Endothelial cell (in vitro differentiated cells): ENCODE measurements at places on chromosomes 13 and 19.

DNA sequence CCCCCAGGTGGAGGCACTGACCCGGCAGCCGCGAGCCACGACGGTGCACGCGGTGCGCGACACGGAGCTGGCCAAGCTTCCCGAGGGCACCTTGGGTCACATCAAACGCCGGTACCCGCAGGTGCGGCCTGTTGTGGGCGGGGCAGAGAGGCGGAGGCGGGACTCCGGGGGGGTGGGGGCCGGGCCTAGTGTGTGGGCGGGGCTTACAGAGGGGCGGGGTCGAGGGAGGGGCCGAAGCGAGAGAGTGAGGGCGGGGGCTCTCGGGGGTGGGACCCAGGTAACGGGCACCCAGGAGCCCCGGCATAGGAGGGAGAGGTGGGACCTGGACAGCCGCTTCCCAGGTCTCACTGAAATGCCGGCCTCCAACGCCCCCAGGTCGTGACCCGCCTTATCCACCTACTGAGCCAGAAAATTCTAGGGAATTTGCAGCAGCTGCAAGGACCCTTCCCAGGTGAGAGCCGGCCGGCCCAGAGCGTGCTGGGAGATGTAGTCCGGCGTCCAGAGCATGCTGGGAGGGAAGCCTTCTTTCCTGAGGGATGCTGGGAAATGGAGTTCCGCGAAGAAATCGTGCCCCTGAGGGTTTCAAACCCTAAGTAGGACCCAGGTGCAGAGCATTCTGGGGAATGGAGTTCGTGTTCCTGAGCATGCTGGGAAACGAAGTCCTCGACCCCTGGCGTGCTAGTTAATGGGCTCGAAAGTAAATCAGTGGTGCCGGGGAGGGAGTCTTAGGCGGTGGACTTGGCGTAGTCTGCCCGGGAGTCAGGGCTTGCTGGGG, 15.7 kb downstream of the PNPLA6 start:
- H3K36me3 ChIP-seq, result peaks cover 13% of the 10 kb centered on the region
- H3K27me3 ChIP-seq, result peaks cover 2% of the 10 kb centered on the region
- peak overlapping the region; percentile 77 for H3K4me3 ChIP-seq
- peak; percentile 79 for DNase-seq
- H3K4me1 ChIP-seq, result peaks cover 4% of the 10 kb centered on the region
- no peak overlapping the region for H3K27ac ChIP-seq

DNA sequence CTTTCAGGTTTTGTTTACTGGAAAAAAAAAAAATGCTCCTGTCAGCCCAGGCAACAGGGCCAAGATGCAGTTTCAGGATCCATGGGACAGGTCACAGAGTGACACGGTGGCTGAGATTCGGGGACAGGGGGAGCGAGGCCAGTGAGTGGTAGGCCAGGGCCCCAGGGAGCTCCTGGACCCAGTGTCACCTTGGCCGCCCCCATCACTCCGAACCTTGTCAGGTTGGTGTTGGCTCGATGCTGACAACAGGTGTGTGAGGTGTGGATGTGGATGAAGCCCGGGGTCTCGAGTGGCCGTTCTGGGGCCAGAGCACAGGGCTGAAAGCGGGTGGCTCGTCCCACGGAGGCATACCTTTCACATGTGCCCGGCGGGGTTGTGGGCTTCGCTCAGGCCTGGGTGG, 6.1 kb upstream of the UQCR11 start:
- no peak overlapping the region for H3K4me3 ChIP-seq
- peaks cover 14% of the 10 kb centered on the region for H3K36me3 ChIP-seq
- H3K4me1 ChIP-seq, result no peaks in the 10 kb centered on the region
- peaks cover 16% of the 10 kb centered on the region for H3K27me3 ChIP-seq
- no peak overlapping the region for H3K27ac ChIP-seq
- no peak for DNase-seq

DNA sequence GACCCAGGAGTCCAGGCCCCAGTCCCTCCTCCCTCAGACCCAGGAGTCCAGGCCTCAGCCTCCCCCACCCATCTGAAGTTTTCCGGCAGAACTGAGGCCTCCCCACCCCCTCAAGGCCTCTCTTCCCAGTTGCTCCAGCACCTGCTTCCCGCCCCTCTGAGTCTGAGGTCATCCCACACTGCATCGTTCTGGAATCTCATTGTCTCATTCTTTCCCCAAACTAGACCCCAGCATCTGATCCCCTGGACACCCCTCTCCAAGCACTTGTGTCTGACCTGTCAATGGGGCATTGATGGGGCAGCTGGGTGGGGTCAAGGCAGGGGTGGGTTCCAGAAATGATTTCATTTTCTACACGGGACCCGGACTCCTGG, 793 bp upstream of the SBK2 start:
- DNase-seq, result no peak
- peak overlapping the region; percentile 24 for H3K27ac ChIP-seq
- no peaks in the 10 kb centered on the region for H3K4me1 ChIP-seq
- H3K4me3 ChIP-seq, result no peak overlapping the region
- peaks cover 7% of the 10 kb centered on the region for H3K27me3 ChIP-seq
- peaks cover 9% of the 10 kb centered on the region for H3K36me3 ChIP-seq

DNA sequence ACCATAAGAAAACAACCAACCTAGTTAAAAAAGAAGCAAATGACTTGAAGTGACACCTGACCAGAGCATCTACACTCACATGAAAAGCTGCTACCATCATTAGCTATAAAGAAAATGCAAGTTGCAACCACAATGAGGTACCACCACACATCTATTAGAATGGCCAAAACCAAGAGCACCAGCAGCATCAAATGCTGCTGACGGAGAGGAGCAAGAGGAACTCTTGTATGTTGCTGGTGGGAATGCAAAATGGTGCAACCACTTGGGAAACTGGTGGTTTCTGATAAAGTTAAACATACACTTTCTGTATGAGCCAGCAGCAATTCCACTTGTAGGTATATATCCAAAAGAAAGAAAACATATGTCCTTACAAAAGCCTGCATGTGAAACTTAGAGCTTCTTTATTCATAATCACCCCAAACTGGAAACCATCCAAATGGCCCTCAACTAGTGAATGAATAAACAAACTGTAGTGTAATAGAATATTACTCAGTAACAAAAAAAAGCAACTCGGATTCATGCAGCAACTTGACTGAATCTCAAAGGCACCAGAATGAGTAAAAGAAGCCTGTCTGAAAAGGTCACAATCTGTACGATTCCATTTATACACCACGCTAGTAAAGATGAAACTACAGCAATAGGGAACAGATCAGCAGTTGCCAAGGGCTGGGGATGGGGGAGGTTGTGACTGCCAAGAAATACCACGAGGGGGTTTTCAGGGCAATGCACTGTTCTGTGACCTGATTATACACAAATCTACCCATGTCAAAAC, 60.9 kb upstream of the RANBP3 start:
- no peak overlapping the region for H3K27ac ChIP-seq
- peaks cover 3% of the 10 kb centered on the region for H3K27me3 ChIP-seq
- H3K36me3 ChIP-seq, result no peaks in the 10 kb centered on the region
- H3K4me1 ChIP-seq, result no peaks in the 10 kb centered on the region
- no peak overlapping the region for H3K4me3 ChIP-seq

GRCh38 chr13:33263976-33264619, 21.5 kb downstream of the STARD13 start:
- peaks cover 42% of the 10 kb centered on the region for H3K4me1 ChIP-seq
- H3K27me3 ChIP-seq, result peaks cover 3% of the 10 kb centered on the region
- no peak overlapping the region for H3K27ac ChIP-seq
- no peak overlapping the region for H3K4me3 ChIP-seq

- no peak overlapping the region for H3K27ac ChIP-seq
- no peak overlapping the region for H3K4me3 ChIP-seq
- DNase-seq, result no peak
- no peaks in the 10 kb centered on the region for H3K36me3 ChIP-seq
- peaks cover 5% of the 10 kb centered on the region for H3K4me1 ChIP-seq
Observed at GRCh38 chr19:19561946-19562664, 24.0 kb downstream of the CILP2 start.

- H3K4me1 ChIP-seq, result peaks cover 12% of the 10 kb centered on the region
- peaks cover 30% of the 10 kb centered on the region for H3K27me3 ChIP-seq
- no peak overlapping the region for H3K27ac ChIP-seq
- H3K4me3 ChIP-seq, result peak overlapping the region; percentile 25
Observed at GRCh38 chr19:29528946-29529645, 3.3 kb downstream of the VSTM2B start.

GRCh38 chr19:3565139-3565538, 7.6 kb upstream of the HMG20B start:
- H3K36me3 ChIP-seq, result no peaks in the 10 kb centered on the region
- no peaks in the 10 kb centered on the region for H3K4me1 ChIP-seq
- H3K27ac ChIP-seq, result no peak overlapping the region
- peaks cover 3% of the 10 kb centered on the region for H3K27me3 ChIP-seq
- no peak overlapping the region for H3K4me3 ChIP-seq

GRCh38 chr19:14425696-14426138, 6.6 kb upstream of the DDX39A start:
- DNase-seq, result no peak
- peaks cover 6% of the 10 kb centered on the region for H3K4me1 ChIP-seq
- H3K27me3 ChIP-seq, result no peaks in the 10 kb centered on the region
- no peak overlapping the region for H3K4me3 ChIP-seq
- H3K36me3 ChIP-seq, result no peaks in the 10 kb centered on the region

DNA sequence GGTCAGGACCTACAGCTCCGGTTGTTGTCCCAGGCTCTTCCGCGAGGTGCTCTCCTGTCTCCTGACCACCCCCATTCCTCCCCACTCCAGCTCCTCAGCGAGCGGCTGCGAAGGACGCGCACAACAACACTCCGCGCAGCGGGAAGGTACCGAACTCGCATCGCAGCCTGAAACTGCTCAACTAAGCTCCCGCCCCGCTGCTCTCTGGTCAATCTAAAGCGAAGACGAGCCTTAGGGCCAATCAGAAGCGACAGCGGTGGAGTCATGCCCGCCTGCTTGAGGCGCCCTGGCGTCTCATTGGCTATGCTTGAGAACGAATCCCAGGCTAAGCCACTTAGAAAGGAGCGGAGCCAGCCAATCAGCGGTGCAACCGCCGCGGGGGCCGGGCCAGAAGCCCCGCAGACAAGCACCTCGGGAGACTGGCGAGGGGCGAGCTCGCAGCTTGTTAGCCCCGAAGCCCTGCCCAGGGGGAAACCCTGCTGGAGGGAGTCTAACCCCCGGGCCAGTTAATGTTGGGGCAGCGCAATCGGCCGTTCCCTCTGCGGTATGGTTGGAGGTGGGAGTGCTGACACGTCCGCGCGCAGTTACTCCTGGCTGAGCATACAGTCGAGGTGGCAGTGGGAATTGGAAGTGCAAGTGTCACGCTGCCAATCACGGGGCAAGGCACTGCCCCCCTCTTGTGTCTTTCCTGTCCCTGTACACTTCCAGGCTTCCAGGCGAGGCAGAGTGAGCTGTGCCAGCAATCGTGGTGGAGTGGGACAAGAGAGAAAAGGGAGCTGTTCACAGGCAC, 1.9 kb upstream of the ZBTB32 start:
- peaks cover 4% of the 10 kb centered on the region for H3K27me3 ChIP-seq
- H3K4me3 ChIP-seq, result peak overlapping the region; percentile 97
- H3K4me1 ChIP-seq, result peaks cover 3% of the 10 kb centered on the region
- no peaks in the 10 kb centered on the region for H3K36me3 ChIP-seq
- peak overlapping the region; percentile 37 for H3K27ac ChIP-seq

DNA sequence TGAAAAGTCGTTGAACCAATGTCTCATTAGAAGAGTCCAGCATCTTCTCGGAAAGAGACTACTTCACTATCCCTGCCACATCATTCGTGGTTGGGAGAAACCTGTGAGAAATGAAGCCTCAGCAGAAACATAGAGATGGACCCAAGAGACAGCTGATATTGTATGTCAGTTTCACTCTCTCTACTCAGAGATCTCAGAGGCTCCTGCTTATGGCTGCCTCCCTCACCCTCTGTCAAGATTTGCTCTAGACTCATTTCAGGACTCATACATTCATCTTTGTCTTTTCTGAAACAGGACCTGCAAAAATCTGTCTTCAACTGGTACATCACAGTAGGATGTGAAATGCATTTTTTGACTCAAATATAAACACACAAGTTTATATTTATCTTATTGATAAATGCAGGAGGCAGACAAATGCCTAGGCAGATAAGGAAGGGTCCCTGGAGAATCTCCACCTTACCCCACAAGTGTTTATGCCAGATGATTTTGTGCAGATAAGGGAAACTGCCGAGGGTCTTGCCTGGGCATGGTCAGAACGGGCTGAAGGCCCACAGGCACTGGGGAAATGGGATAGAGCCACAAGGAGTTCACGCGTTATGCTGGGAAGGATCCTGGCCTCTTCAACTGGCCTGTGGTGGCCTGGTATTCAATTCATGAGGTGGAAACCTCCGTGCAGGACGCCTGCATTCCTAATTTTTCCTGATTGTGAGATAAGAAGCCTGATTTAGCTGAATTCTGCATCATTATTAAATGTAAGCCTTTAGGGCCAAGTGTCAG, 1834.0 kb upstream of the PCDH20 start:
- no peak overlapping the region for H3K27ac ChIP-seq
- peaks cover 2% of the 10 kb centered on the region for H3K27me3 ChIP-seq
- no peak overlapping the region for H3K4me3 ChIP-seq

GRCh38 chr19:31598730-31599238, 249.5 kb upstream of the TSHZ3 start:
- no peaks in the 10 kb centered on the region for H3K4me1 ChIP-seq
- no peak overlapping the region for H3K4me3 ChIP-seq
- DNase-seq, result no peak
- H3K27me3 ChIP-seq, result peaks cover 2% of the 10 kb centered on the region

DNA sequence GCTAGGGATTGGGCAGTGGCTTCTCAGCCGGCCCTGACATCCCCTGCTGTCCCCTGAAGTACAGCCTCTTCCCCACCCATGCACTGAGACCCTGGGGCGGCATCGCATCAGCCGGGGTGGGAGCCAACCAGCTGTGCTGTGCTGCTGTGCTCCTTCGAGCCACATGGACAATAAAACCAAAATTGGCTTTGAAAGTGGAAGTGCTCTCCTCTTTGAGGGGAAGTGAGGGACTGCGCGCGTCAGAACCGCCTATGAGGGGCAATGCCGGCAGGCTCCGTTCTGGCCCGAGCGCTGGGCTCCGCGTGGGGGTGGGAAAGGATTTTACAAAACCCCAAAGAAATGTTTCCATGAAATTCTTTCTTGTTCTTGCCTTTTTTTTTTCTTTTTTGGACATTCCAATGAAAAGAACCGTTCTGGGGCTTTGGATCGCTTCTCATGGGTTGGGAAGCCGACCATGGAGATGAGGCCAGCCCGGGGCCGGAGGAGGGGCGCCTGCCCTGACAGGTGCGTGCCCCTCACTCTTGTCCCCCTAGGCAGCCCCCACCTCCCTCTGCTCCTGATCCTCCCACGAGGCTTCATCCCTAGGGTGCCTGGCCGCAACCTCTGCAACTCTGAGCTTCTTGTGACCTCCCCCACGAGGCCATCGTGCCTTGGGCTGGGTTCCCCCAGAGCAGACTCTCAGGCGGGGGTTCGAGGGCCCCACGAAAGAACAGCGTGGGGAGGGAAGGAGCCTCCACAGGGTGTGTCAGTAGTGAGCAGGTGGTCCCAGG, 22.6 kb downstream of the KLHL26 start:
- no peaks in the 10 kb centered on the region for H3K4me1 ChIP-seq
- peak overlapping the region; percentile 71 for H3K27ac ChIP-seq
- peaks cover 5% of the 10 kb centered on the region for H3K27me3 ChIP-seq
- no peak for DNase-seq
- peaks cover 17% of the 10 kb centered on the region for H3K36me3 ChIP-seq

GRCh38 chr19:41784743-41785142, 11.6 kb upstream of the CEACAM3 start:
- peaks cover 3% of the 10 kb centered on the region for H3K27me3 ChIP-seq
- H3K4me3 ChIP-seq, result no peak overlapping the region
- DNase-seq, result no peak
- H3K36me3 ChIP-seq, result no peaks in the 10 kb centered on the region
- H3K4me1 ChIP-seq, result no peaks in the 10 kb centered on the region
